ENCODE measurements at places on chromosomes 4 and X.

DNA sequence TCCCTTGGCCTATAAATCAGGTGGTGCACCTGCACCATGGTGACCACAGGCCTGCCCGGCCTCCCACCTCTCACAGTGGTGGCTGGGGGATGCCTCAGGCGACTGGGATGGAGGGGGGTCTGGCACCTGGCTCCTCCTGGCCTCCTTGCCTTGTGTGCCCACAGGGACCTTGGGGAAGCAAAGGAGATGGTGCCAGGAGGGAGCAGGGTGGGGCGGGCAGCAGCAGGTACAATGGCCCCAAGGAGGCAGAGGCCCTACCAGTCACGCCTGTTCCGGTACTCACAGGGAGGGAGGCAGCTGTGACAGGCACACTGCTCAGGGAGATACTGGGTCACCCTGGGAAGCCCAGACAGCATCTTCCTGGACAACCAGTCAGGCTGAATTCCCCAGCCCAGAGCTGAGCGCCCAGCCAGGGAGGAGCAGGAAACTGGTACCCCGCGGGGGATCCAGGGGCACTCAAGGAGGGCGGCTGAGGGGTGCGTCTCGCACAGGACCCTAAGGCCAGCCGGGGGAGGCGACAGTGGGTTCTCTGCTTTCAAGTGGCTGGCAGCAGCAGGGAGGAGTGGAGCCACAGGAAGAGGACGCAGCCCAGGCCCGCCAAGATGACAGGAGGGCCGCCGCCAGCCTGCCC lies 1.2 kb upstream of the TREX2 start:
- no peak for DNase-seq

DNA sequence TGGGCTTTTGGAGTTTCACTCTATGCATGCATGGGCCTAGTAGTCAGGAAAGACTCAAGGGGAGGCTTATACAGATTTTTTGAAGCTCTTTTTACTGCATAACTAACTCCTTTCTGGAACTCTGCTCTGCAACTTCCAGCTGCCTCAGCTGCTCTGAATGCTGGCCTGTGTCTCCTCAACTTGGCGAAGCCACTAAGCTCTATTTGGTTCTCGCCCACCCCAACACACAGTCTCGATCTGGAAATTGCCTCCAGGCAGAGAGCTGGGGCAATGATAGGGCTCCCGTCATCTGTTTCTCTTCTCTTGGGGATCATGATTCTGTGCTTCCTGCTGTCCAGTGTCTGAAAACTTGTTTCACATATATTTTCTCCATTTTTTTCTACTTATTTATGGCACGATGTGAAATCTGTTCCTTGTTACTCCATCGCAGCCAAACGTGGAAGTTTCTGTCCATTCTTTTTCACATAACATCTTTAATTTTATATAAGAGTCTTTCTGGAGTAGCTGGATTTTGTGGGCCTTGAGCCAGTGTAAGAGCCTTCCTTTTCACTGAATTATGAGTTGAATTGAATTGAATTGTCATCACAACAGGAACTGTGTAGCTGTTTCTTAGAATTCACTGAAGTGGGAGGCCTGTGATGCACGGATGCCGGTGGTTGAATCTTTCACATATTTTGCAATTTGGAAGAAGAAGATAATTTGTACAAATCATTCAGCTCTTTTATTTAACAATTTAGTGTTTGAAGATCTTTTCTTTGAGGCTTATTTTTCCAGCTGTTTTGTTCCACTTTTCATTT lies 9.0 kb downstream of the ZNF275 start:
- DNase-seq, result no peak

DNA sequence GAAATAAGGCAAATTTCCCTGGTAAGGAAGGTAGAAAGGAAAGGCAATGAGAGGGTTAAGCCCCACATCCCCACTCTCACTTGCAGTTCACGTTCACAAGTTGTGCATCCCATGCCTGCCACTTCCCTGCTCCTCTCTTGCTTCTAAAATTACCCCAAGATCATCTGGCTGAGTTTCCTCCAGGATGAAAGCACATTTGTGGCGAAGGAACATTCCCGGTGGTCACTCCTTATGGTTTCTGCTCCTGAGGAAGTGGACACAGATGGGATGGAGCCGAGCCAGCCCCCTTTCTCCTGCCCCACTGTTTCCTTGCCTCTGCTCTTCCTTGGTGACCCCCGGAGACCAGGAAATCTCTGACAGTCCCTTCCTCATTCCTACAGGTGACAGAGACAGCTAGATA lies 37.5 kb downstream of the SPINK2 start:
- DNase-seq, result no peak

DNA sequence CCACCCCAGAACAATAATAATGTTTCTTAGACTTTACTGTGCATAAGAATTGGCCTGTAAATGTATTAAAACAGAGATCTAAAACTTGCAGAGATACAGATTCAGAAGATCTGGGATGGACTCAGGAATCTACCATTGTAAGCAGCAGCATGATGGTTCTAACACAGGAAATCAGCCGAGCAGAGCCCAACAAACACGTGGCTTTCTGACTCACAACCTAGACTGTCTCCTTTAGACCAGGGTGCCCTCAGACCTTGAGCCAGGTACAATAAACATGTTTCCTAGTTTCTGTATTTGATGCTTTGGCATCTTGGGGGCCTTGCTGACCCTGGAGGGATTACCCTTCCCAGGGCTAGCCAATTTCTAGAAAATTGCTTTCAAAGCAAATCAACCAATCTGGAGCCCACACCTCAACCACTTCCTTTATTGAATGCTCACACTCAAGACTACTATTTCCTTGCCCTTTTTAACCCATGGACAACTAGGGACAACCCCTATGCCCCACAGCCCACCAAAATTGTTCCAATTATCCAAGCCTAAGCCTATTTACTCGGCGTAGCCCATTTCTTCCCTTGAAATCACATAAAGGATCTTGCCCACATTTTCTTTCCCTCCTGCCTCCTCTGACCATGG lies 80.5 kb downstream of the TBC1D9 start:
- no peak for DNase-seq

DNA sequence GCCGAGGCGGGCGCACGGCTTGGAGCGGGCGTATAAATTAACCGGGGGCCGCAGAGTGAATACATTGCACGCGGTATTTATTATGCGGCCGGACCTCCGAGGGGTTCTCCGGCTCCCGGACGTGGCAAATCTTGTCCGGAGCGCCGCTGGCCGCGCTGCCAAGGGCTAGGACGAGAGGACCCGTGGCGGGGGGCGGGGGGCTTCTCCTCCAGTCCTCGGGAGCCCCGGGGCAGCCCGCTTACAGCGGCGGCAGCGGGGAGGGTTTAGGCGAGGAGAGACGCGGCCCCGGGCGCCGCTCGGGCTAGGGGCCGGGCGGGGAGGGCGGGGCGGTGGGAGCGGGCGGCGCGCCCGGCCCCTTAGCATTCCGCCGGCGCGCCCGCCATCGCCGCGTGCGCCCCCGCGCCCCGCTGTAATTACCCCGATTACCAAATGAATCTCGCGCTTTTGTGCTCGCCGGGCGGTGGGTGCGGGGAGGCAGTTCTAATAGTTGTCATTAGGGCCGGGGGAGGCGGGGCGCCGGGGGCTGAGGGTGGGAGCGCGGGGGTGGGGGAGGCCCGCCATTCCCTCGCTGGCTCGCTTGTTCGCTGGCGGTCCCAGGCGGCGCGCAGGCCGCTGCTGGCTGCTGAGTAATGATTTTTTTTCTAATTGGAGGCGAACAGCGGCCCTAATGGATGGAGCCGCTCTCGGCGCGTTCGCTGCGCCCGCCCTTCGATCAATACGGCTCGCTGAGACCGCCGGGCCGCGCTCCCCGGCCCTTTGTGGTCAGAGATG lies 276.6 kb downstream of the BCOR start:
- no peak for DNase-seq

DNA sequence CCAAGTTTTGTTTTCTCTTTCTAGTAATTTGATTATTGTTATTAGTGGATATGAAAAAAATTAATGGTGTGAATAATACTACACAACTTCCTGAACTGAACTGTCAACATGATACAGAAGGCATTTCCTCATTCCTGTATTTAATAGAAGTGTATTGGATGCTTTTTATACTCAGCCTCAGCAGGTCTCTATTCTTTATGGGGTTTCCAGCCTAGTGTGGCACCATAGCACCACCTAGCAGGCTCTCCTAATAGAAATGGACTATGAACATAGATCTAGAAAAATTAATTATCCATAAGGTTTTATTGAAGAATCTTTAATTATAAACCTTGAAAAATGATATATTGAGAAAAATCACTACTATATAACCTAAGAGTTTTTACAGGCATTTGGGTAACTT lies 52.4 kb downstream of the GLRB start:
- no peak for DNase-seq

DNA sequence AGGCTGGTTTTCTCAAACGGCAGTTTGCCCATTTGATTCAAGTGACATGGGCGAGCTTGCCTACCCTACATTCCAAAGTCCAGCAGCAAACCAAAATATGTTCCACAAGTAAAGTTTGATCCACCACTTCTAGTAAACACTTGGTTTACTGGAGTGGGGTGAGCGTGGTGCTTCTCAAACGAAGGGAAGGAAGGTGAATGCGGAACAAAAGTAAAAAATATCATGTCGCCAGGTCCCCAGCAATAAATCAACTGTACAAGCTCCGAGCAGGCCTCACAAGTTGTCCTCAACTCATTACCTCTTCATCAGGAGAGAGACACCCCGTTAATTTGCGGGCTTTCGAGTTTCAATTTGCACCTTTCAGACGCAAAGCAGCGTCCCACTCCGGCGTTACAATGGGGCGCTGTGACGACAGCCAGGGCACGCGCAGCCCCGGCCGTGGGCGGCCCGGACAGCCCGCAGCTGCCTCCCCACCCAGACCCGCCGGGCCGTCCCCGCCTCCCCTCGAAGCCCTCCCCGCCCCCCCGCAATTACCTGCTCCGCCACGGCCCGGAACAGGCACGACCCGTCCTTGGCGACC lies 1.0 kb downstream of the OTUD4 start:
- peak; percentile 47 for DNase-seq

- DNase-seq, result no peak
Measured at GRCh38 chr4:84677093-84677492, 94.2 kb downstream of the CDS1 start.

- no peak for DNase-seq
Measured at GRCh38 chr4:13918110-13918509, 290.6 kb upstream of the BOD1L1 start.

GRCh38 chrX:105823092-105823455 lies 735 bp downstream of the NRK start:
- DNase-seq, result no peak

- no peak for DNase-seq
Measured at GRCh38 chrX:30965767-30966166, 76.7 kb upstream of the TAB3 start.

DNA sequence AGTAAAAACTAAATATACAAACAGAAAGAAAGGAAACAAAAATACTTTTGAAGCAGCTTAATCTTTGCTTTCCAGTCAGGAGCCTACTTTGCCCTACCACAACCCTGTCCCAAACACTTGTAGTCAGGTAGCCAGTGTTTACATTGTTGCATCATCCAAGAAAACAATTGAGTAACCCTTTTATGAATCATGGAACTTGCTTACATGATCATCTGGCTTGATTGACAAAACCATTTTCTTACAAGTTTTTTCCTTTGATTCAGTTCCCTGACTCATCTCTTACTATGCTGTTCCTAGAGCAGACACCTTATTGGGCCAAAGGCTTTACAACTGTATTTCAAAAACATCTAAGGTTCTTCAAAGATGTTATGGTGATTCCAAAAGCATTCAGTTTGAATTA lies 740.1 kb downstream of the KLHL13 start:
- no peak for DNase-seq

DNA sequence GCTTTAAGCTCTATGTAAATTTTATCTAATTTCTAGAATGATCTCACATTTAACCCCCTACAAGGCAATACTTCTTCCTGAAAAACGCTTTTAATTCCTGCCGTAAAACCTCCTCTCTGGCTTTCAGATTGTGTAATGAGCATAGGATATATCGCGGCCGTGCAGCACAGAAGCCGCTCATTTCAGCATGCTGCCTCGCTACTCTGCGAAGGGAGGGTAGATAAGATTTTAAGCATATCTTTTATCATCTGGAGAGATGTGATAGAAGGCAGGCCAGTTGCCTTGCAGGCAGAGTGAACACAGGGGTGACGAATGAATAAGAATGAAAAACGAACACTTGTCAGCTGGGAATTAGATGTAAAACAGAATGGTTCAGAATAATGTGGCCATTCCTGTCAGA lies 265.5 kb downstream of the UNC5C start:
- no peak for DNase-seq

DNA sequence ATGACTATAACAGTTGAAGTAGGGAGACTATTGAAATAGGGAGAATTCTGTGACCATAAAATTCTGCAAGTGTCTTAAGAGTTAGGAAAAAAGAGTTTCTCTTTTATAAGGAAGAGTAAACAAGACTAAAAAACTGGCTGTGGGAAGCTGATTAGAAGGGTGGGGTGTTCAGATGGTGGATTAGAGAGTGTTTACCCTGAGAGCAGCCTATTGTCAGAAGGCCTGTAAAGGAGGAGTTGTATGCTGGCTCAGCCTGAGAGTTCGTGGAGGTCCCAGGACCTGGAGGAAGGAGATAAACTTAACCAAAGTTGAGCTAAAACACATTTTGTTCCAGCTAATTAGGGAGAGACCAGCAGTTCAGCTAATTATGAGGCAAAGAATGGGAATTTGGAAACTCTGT lies 629.7 kb downstream of the PCDH7 start:
- no peak for DNase-seq

DNA sequence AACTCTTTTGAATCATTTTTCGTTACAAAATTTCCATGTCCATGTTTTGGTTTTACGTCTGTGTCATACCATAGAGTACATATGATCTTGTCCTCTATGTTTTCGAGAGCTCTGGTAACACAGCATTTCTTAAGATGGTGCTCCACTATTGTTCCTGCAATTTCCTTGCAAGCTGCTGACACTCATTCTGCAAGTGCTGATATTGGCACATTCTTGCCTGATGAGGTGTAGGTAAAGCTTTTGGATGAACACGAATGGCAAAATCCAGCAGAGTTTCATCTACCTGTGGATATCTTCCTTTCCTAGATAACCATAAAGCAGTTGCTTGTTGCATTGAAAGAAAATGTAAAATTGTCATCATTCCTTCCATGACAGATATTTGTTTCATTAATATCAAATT lies 41.3 kb downstream of the MAGEB17 start:
- DNase-seq, result no peak

GRCh38 chr4:89213382-89213701 lies 94.3 kb downstream of the GPRIN3 start:
- no peak for DNase-seq

DNA sequence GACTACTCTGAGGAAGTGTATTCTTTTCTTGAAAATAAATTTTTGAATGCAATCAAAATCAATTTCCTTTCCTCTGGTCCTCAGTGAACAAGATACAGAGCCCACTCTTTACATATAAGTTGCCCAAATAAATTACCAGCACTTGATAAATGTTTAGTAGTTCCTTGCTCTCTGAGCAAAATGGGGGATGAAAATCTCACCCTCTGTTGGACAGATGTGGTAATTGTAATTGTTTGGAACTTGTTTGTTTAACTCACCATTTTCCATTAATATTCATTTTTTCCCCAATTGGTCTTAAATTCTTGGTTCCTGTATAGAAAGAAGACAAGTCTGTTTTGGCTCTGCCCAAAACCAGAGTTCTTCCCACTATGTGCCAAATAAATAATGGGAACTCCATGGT lies 146.3 kb downstream of the LDB2 start:
- DNase-seq, result no peak

- DNase-seq, result no peak
Measured at GRCh38 chr4:26015133-26015651, 101.2 kb downstream of the SMIM20 start.

Measured in stimulated activated CD8-positive, alpha-beta memory T cell treated with anti-CD3 and anti-CD28 coated beads, Interleukin-7, amount 100 ng/mL, for 1 hour (primary cell).